Stimulated activated naive B cell treated with anti-CD40 and anti-IgM and Interleukin-4, amounts not matched to agents 10 μg/mL and 1 μg/mL and 100 μg/mL, for 72 hours (primary cell): ENCODE measurements at places on chromosomes 12 and 14.

GRCh38 chr12:13022851-13023271, 21.3 kb upstream of the FAM234B start:
- no peak for DNase-seq

DNA sequence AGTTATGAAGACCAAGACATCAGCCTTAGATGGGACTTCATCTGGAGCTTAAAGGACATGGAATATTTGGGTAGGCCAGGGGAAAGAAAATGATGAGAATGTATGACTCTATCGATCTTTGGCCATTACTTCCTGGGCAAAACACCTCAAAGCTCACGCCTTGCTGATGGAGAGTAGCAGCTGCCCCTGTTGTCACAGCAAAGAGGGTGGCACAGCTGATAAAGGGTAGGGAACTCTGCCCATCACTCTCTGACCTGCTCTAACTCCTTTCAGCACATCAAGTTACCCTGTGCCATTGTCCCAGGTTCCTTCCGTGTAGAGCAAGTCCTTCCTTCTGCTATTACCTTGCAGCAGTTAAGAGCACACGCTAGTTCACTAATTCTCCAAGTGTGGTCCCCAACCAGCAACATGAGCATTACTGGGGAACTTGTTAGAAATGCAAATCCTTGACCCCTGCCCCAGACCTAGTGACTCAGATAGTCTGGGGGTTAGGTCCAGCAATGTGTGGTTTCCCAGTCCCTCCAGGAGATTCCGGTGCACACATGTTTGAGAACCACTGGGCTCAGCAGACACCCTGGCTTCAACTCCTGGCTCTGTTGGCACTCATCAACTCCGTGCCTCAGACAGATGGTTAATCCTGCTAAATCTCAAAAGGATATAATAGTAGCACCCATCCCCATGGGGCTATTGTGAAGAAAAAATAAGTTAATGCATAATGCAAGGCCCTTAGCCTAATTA, 93.7 kb upstream of the EEA1 start:
- DNase-seq, result no peak

GRCh38 chr12:120822832-120823503, 81.2 kb downstream of the SPPL3 start:
- DNase-seq, result no peak

DNA sequence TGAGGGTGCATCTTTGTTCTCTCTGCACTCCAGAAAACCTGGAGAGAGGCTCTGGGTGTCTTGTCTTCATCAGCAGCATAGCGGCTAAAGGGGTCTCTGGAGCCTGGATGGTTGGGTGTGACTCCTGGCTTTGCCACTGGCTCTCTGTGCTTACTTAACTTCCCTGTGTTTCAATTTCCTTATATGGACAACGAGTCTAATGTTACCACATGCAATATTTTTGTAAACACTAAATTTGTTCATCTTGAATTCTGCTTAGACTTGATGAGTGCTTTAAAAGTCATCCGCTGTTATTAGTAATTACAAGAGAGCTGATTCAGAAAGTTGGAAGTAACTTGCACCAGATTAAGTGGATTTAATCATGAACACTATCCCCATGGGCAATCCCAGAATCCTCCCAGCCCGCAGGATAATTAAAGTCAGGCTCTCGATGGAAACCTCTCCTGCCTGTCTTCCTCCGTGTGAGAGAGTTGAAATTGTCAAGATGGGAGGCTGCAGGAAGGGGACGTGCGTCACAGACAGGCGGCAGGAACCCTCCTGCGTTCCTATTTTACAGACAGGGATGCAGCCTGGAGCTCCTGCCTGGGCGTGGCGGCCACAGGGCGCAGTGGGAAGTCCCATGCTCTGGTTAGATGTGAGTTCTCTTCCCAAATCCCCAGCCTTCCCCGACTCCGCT, 201.2 kb downstream of the TTC8 start:
- DNase-seq, result no peak

GRCh38 chr12:75913502-75914351, 117.8 kb downstream of the PHLDA1 start:
- no peak for DNase-seq

DNA sequence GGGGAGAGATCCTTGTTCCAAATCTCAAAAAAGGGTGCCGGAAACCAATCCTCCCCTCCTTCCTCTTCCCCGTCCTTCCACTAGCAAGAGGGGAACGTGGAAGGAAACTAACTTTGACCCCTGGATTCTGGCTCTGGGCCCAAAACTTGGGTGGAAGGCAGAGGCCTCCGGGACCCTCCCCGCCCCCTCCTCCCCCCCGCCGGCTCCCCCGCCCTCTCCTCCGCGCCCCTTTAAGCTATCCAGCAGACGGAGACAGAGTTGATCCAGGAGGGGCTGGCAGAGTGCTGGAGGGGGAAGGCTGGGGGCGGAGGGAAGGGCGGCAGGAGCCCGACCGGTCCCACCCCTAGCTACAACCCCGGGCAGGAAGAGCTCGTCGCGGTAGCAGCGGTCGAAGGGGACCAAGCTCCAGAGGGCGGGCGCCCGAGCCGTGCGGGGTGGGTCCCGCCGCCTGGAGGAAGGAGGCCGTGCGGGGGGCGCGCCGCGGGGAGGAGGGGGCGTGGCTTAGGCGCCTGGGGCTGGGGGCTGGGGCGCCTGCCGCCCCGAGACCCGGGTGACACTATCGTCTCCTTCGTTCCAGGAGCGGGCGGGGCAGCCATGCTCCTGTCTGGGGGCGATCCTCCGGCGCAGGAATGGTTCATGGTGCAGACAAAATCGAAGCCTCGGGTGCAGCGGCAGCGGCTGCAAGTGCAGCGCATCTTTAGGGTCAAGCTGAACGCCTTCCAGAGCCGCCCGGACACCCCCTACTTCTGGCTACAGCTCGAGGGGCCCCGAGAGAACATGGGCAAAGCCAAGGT, at the start of gene NYNRIN:
Gene NYNRIN, plus strand, starts transcription at position 351 of the 794 bp plus-strand sequence. Its CDS starts 244 bp downstream, at position 595.
- DNase-seq, result no peak

- DNase-seq, result no peak
These were observed 121.5 kb downstream of the PRKD1 start for GRCh38 chr14:29806124-29806517.

DNA sequence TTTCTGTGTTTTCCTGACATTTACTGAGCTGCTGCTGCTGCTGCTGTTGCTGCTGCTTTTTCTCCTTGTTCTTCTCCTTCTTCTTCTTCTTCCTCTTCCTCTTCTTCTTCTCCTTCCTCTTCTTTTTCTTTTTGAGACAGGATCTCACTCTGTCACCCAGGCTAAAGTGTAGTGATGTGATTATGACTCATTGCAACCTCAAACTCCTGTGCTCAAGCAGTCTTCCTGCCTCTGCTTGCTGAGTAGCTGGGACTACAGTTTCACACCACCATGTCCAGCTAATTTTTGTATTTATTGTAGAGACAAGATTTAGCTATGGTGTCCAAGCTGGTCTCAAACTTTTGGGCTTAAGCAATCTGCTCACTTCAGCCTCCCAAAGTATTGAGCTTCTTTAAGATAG, 95.8 kb downstream of the TMTC3 start:
- no peak for DNase-seq

DNA sequence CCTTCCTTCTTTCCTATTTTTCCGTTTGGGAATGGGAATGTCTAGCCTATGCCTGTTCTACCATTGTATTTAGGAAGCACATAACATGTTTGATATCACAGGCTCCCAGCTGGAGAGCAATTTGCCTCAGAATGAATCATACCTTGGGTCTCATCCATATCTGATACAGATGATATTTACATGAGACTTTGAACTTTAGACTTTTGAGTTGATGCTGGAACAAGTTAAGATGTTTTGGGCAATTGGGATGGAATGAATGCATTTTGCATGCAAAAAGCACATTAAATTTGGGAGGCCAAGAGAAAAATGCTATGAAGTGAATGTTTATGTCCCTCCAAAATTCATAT, 61.9 kb upstream of the BEGAIN start:
- DNase-seq, result no peak

DNA sequence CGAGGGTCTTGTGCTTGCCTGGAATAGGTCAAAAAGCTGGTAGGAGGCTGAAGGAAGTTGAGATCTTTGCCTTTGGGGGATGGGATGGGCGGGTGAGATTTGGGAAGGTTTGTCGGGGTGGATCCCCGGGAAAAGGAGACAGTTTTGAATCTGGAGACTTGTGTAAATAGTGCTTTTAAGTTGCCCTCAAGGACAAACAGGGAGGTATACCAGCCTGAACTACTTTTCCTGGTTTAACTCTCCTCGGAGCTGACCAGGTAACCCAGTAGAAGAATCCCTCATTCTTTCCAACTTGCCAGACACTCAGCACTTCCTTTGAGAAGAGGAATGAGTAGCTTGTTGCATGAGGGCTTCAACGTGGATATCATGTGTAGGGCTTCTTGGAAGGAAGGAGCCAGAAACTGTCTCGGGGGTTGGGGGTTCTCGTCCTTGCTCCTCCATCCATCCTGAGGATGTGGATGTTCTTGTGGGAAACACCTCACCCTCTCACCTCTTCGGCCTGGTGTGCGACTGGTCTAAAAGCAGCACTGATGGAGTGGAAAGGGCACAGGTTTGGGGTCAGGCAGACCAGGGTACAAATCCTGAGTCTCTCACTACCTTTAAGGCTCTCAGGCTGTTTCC, 1.9 kb downstream of the TEAD4 start:
- no peak for DNase-seq
